Chondrocyte (in vitro differentiated cells): ENCODE measurements at places on chromosomes 16 and 17. TPM values are rescaled to one million over a fixed set of nuclear protein-coding genes. Genes with fewer than 3 reads are reported as not detected.

Gene OR4D1
- not detected in 3 replicates for total RNA-seq

Gene SEC14L5
- not detected in 3 replicates for total RNA-seq

Gene SEZ6
- total RNA-seq = 0.35 to 0.46 TPM in 2 of 3 replicates, not detected in the other

Gene HS3ST3B1
- total RNA-seq = 25.6 to 45.6 TPM (median 27.1 TPM) in 3 replicates

- no peak overlapping the region for H3K4me3 ChIP-seq
- no peaks in the 10 kb centered on the region for H3K4me1 ChIP-seq
- no peak overlapping the region for H3K27ac ChIP-seq
- no peak for DNase-seq
Measured at GRCh38 chr17:32609085-32609484, 122.3 kb downstream of the CDK5R1 start.

DNA sequence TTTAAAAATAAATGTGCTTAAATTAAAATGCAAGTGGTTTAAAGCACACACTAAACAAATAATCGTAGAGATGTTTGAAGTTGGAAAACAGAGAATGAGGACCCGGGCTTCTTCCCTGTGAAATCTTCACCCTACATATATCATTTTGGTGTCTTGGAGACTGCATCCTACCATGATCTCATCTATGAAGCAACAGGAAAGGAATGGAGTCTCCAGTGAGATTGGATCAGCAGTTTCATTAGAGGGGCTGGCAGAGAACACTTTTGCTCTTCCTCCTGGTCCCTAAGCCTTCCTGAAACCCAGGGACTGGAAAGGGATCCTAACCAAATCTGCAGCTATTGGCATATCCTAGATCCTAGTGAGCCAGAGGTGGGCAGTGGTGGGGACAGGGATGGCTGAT is 85.0 kb downstream of the GRIN2A start:
- no peak overlapping the region for H3K27ac ChIP-seq
- no peaks in the 10 kb centered on the region for H3K27me3 ChIP-seq
- DNase-seq = no peak
- no peaks in the 10 kb centered on the region for H3K36me3 ChIP-seq
- H3K4me1 ChIP-seq = no peaks in the 10 kb centered on the region

DNA sequence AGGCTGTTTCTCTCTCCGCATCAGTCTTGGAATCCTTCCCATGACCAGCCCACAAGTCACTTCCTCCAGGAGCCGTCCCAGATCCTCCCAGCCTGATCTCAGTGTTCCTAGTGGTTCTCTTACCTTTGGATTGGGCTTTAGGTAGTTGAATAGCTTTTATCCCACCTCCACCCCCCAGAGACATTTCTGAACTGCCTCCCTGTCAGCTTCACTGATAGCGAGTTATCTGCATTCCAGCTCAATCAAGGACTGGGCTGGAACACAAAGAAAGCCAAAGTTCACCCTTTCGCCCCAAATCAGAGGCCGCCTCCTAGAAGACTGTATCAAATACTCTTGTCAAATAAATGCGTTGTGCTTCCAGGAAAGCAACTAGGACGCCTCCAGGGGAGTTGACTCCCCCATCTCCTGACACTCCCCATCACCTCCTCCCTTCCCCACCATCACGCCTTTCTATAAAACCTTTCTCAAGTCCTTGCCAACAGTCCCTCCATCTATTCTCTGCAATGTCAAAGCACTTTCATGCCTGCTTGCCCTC is 72.7 kb downstream of the TMEM132E start:
- no peaks in the 10 kb centered on the region for H3K4me1 ChIP-seq
- peak; percentile 14 for DNase-seq

GRCh38 chr16:85027349-85027957 is at the start of gene KIAA0513:
KIAA0513 (plus strand) TSS chr16:85027795; CDS start chr16:85067072, 39,277 bp downstream.
- peak within 1 kb of the TSS; percentile 90 for H3K27ac ChIP-seq
- no peak for DNase-seq
- H3K27me3 ChIP-seq = no peaks in the 10 kb centered on the region
- peak within 1 kb of the TSS; percentile 83 for H3K4me3 ChIP-seq
- H3K4me1 ChIP-seq = peaks cover 32% of the 10 kb centered on the region

Gene BTBD17
- not detected in 3 replicates for total RNA-seq

Gene HOXB2
- total RNA-seq = 0.72 TPM in 2 of 3 replicates, not detected in the other
